ENCODE measurements at places on chromosomes 7 and 10.

GRCh38 chr7:55148571-55148970 is 129.8 kb downstream of the EGFR start:
- DNase-seq: no peak

DNA sequence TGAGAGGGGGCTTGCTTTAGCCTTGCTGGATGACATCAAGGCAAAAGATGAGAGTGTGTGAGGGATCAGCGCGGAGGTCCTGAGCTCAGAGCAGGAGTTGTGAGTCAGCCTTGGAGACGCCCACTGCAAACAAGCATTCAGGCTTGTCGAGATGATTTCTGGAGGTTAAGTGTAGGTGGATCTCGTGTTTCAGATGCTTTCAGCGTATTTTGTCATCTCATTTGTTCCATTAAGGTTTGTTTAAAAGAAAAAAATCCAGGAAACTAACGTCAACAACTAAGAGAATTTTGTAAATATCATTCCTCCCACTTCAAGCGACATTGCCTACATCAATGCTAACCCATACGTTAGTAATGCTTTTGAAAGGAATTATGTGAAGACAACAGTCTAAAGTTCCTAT is 715.4 kb upstream of the NRP1 start:
- DNase-seq: no peak

DNA sequence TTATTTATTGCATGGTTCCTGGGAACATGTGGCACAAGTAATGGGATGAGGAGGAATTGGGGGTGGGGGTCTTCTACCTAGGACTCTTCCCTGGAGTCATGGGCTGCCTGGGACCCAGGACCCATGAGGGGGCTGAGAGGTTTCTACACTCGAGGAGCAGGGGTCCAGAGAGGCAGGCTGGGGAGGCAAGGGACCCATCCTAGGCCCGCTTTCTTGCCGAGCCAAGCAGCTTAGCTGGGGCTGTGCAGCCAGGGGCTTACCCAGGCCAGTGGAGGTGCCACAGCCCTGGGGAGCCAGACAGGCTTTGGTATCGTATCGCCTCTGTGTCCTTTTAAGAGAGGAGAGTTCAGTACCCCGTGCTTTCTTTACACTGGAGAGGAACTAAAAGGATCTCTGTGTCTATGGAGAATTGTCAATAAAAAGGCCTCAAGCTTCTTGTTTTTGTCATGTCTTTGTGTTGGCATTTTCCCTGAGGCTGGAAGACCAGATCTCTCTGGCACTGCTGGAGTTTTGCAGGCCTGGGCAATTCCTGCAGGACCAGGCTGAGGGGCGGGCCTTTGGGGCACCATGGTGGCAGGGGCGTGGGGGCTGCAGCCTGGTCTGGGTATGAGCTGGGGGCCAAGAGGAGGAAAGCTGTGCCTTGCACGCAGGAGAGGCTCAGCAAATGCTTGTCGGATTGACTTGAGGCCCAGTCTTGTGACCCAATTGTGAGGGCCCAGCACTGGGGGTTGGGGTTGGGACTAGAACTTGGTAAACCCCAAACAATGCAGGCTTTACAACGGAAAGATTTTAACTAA is 11.1 kb downstream of the SFRP5 start:
- DNase-seq: no peak

DNA sequence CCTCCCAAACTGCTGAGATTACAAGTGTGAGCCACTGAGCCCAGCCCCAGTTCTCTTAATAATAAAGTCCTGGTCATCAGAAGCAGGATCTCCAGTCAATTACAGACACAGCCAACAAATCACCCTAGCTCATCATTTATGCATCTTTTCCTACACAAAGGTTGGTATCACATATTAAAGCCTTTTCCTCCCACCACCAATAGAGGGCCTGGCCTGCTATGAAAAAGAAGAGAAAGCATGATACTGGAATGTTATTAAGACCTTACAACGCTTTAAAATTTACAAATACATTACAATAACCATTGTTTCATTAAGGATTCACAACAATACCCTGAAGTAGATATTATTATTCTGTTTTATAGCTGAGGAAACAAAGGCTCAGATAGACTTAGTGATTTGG is 25.9 kb downstream of the VAX1 start:
- no peak for DNase-seq

Data from CD4-positive, alpha-beta T cell treated with Interferon alpha-2 for 1 hour (primary cell).